Stimulated activated CD4-positive, alpha-beta T cell treated with anti-CD3 and anti-CD28 coated beads, Interleukin-4, amount 100 ng/mL, for 24 hours (primary cell): ENCODE measurements at places on chromosomes 5 and 9.

GRCh38 chr9:107360098-107360497 lies 77.0 kb downstream of the RAD23B start:
- DNase-seq = no peak

DNA sequence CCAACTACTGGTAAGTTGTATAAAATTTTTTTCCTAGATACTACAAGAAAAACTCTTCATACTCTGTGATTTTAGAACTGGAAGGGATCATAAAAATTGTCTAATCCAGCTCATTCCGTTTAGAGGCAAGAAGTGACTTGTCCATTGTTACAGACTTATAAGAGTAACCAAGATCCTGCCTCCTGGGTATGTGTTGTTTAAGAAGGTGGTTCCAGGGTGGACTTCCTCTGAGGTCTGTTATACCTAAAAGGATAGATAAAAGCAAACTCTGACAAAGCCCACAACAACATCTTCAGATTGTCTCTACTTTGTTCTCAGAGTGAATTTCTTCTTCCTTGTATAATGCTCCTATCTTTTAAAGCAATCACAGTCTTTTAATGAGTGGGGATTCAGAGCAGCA lies 24.2 kb downstream of the TGFBR1 start:
- DNase-seq = no peak

DNA sequence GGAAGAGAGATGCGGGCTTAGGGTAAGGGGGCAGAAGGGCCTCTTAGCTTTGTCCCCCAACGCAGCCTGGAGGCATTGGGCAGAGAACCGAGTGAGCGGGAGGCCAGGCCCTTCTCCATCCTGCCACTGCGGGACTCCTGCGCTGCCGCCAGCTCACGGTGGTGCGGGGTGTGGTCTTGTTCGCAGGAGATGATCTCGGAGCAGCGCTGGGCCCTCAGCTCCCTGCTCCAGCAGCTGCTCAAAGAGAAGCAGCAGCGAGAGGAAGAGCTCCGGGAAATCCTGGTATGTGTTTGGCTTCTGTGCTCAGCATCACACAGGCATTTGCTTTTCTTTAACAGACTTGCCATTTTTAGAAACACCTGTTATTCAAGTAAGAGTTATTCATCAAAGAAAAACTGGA lies 41.3 kb downstream of the LRSAM1 start:
- DNase-seq = no peak

DNA sequence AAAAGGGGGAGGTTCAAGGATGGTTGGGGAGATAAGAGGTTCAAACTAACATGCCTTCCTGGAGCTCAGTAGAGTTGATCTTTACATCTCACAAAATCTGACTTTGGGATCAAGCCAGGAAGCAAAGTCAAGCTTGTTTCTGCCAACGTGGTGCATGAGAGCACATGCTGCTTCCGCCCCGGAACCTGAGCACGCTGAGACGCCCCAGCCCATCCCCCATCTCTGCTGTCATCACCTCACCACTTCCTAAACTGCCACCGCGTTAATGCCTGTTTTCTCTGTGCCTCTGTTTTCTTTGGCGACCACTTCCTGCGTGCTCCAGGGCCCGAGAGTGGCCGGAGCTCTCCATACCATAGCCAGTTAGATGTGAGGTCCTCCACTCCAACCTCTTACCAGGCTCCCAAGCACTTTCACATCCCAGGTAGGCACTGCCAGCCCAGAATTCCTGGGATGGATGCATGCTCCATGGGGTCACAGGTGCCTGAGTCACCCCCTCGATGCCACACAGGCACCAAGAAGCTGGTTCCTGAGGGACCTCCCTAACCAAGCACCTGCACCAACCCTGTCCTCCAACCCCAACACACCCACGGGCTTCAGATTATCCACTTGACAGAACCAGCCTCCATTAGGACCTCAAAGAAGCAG lies 31.2 kb upstream of the AFAP1L1 start:
- peak; percentile 79 for DNase-seq

DNA sequence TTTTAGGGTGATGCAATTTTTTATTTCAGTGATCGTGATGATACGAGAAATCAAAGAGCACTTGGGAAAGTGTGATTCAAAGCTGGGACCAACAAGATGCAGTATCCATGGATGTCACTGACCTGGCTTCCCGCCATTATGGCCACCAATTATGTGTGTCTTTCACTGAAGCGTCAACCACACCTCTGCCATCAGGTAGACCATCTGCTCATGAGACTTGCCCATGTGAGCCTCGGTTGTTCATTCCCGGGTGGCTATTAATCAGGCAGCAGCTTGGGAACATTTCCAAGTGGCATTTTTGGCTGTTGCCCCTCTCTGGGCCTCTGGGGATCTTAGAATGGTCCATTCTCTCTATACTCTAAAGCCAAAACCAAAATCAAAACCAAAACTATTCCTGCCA lies 436.0 kb upstream of the ADAMTSL1 start:
- no peak for DNase-seq
